Body of pancreas (tissue), 4 donors: ENCODE measurements at places on chromosomes 5 and 9. TPM values are rescaled to one million over a fixed set of nuclear protein-coding genes. Genes with fewer than 3 reads are reported as not detected.

DNA sequence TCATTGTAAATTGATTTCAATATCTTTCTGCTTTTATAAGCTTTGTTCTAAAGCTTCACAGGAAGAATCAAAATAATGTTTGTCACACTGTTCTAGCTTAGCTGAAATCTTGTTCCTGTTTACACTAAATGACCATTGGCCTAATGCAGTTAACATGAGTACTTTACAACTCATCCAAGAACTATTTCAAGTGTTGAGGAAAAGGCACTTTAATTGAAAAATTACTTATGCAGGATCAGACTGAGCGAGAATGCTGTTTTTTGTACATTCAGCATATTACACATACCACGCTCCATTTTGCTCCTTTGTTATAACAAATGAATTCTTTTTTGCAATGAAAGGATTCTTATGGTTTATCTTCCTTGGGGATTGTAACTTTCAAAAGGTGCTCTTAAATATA is 22.4 kb upstream of the SMIM15 start:
- DNase-seq: no peak

DNA sequence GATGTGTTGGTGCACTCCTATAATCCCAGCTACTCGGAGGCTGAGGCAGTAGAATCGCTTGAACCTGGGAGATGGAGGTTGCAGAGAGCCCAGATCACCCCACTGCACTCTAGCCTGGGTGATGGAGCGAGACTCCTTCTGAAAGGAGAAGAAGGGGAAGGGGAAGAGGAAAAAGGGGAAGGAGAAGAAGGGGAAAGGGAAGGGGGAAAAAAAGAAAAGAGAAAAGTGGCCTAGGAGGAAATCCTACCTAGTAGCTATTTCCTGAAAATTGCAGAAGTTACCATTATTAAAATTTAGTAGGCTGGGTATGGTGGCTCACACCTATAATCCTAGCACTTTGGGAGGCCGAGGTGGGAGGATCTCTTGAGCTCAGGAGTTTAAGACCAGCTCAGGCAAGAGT is 67.4 kb downstream of the ARRDC3 start:
- DNase-seq: no peak

- DNase-seq: no peak
Measured at GRCh38 chr9:137406085-137406760, 16.7 kb downstream of the EXD3 start.

- no peak for DNase-seq
Measured at GRCh38 chr9:78938821-78939220, 632.9 kb upstream of the TLE4 start.

GRCh38 chr5:109837231-109837861 is 147.6 kb downstream of the MAN2A1 start:
- DNase-seq: no peak

DNA sequence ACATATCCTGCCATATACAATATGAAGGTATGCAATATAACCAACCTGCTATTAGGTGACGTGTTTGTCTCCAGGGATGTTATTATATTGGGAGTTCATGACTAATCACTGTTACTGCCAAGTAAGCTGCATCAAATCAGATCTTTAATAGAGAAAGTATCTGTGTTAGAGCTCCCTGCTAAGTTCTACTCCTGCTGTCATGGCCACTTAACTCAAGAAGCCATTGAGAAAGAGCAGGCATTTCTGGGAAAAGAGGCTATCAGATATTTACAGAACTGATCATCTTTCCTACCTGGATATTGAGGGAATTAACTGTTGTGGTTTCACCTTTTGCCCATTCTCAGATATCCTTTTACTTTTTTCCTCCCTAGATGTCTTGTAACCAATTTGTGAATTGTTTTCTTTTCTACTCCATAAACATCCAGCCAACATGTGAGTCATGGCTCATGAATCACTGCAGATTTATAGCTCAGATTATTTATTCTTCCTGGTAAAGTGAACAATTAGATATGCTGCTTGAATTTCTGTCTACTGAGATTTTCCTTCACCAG is 634.8 kb upstream of the FAM174A start:
- no peak for DNase-seq

GRCh38 chr5:172505845-172506244 is 51.5 kb upstream of the SH3PXD2B start:
- no peak for DNase-seq

DNA sequence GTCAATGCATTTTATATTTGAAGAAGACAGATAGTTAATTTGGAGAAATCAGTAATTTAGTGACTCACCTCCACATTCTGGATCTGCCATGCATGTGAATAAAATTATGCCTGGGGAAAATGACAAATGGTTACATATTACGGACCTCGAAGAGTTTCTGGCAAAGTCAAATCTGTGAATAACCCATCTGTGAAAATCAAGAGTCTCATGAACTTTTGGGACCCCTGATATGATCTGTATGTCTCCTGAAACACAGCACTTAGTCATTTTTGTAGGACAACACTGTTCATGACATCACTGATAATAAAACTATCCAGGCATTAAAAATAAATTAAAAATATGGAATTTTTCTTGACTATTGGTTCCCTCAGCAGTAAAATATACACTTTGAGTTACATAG is 584.5 kb downstream of the TLE4 start:
- no peak for DNase-seq

DNA sequence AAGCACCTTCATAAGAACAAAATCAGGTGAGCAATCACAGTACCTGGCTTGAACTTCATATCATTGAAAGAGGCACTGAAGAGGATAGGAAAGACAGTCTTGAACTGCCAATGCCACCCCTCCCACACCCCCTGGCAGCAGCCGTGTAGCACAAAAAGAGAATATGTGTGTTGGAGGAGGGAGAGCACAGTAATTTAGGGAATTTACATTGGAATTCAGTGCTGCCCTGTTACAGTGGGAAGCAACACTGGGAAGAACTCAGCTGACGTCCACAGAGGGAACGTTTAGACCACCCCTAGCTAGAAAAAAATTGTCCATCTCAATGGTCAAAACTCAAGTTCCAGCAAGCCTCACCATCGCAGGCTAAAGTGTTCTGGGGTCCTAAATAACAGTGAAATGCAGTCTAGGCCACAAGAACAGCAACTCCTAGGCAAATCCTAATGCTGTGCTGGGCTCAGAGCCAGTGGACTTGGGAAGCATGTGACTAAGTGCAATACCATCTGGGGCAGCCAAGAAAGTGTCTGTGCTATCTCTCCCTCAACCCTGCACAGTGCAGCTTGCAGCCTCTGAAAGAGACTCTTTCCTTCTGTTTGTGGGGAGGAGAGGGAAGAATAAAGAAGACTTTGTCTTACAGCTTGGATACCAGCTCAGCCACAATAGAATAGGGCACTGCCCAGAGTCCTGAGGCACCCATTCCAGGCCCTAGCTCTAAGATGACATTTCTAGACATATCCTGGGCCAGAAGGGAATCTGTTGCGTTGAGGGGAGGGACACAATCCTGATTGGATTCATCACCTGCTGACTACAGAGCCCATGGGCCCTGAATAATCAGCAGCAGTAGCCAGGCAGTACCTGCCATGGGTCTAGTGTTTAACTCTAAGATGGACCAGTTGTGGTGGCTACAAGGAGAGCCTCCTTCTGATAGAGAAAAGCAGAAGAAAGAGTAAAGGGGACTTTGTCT is 62.1 kb upstream of the VLDLR start:
- DNase-seq: peak; percentile 92

GRCh38 chr5:132411304-132412013 is 41.9 kb downstream of the SLC22A5 start:
- peak; percentile 36 for DNase-seq

GRCh38 chr9:126499911-126500599 is 113.7 kb upstream of the LMX1B start:
- DNase-seq: no peak

DNA sequence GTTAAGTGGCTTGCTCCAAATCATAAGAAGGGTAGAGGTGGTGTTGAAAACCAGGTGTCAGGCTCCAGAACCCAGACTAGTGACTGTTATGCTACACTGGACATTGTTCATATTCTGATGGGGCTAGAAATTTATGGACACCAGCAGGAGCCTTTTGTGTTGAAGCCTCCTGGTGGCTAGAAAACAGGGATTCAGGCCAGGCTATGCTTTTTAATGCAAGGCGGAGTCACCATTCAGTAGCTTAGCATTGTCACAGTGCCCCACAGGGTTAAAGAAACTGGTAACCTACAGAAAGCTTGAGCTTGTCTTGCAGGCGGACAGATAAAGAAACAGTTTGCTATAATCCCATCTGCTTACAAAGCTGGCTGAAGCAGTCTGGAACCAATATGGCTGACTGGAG is 23.0 kb upstream of the GOLM1 start:
- DNase-seq: no peak

- no peak for DNase-seq
Measured at GRCh38 chr9:19995619-19996018, 206.8 kb upstream of the SLC24A2 start.

GRCh38 chr9:91359083-91359482 is 2.6 kb downstream of the AUH start:
- DNase-seq: no peak

GRCh38 chr5:124454081-124454480 is 292.4 kb downstream of the ZNF608 start:
- DNase-seq: no peak

- no peak for DNase-seq
Measured at GRCh38 chr5:21574961-21575360, 1278.2 kb downstream of the CDH12 start.

GRCh38 chr5:143241892-143242291 is 161.6 kb downstream of the NR3C1 start:
- no peak for DNase-seq

GRCh38 chr9:136882109-136882946 is 4.0 kb upstream of the TRAF2 start:
- DNase-seq: peak; percentile 55

DNA sequence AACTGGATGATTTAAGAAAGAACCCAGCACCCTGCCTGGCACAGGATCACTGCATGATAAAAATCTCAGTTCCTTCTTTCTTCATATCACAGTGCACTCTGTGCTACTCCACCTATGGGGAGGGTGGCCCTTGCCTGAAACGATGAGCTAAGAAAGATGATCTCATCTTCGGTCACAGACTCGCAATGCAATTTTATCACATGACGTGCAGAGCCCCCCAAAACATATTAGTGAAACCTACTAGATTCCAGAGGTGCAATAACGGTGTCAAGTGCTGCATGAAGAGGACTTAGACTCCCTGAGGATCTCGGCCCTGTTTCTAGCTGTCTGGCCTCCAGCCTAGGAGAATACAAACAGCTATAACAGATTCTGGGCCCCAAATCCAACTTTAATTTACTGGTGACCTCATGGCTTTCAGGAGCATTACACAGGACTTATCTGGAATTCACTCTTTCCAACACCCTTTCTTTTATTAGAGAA is 104.0 kb downstream of the EBF1 start:
- no peak for DNase-seq

The FGF1 gene
- not detected for total RNA-seq

The IFNA10 gene
- not detected for total RNA-seq

The PAM gene
- total RNA-seq: 75.2 TPM

The FBP1 gene
- total RNA-seq: 39.9 TPM

The ITGA1 gene
- 6.9 TPM for total RNA-seq

The GMCL2 gene
- total RNA-seq: not detected

The PALM2AKAP2 gene
- 2.1 TPM for total RNA-seq

The PLAC8L1 gene
- not detected for total RNA-seq

The SPATA31A7 gene
- total RNA-seq: not detected

The CCDC152 gene
- total RNA-seq: 1.3 TPM

The TLX3 gene
- total RNA-seq: not detected

The FLT4 gene
- total RNA-seq: 6.3 TPM

The PCDH1 gene
- 31.3 TPM for total RNA-seq

The PCDHGB3 gene
- total RNA-seq: 10.2 TPM

The GBGT1 gene
- total RNA-seq: 5.4 TPM
